ENCODE measurements at places on chromosomes 6 and 20.

DNA sequence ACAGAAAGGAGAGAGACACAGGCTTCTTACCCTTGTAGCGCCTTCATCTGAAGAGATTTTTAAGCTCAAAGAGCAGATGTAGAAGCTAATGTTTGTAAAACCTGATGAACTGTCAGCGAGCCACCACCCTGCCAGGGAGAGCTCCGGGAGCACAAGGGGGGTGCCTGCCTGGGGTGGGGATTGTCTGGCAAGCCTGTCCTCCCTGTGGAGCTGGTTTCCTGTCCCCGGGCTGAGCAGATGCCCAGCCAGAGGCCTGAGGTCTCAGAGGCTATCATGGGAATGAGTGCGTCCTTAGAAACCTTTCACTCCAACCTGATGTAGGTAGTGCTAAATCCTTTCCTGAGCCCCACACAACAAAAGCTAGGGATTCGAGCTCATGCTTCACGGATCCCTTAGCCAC is 41.9 kb upstream of the NR2E1 start:
- DNase-seq = no peak

GRCh38 chr20:19045371-19045770 is 167.1 kb upstream of the SLC24A3 start:
- no peak for DNase-seq

GRCh38 chr6:56514395-56514794 is 128.3 kb downstream of the DST start:
- DNase-seq = no peak

- DNase-seq = no peak
Measured at GRCh38 chr6:165568326-165568725, 94.7 kb downstream of the PDE10A start.

- DNase-seq = no peak
Measured at GRCh38 chr6:24072038-24072746, 53.8 kb upstream of the NRSN1 start.

- DNase-seq = no peak
Measured at GRCh38 chr6:143356101-143356880, 94.2 kb downstream of the ADAT2 start.

DNA sequence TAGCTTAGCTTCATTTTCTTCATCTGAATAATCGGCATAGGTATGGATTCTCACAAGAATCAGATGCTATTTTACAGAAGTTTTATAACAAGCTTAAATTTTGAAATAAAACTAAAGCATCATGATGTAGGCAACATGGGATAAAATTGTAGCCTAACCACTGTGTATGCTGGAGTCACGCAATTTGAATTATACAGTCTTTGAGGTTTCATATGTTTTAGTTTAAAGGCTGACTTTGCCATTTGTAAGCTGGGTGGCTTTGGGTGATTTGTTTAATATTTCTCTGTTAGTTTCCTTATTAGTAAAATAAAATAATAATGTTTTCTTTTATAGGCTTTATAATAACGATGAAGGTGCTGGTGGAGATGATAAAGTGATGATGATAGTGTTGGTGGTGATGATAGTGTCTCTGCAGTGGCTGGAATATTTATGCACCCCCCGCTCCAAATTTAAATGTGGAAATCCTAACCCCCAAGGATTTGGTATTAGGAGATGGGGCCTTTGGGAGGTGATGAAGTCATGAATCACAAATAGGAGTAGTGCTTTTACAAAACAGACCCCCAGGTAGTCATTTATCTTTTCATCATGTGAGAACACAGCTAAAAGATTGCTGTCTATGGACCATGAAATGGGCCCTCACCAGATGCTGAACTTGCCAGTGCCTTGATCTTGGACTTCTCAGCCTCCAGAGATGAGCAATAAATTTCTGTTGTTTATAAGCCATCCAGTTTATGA is 42.0 kb downstream of the DOK5 start:
- no peak for DNase-seq

GRCh38 chr6:154218301-154218700 is 138.3 kb downstream of the IPCEF1 start:
- DNase-seq = no peak

GRCh38 chr6:7106215-7106751 is 1.5 kb upstream of the RREB1 start:
- no peak for DNase-seq

- no peak for DNase-seq
Measured at GRCh38 chr20:58630063-58630462, 21.0 kb upstream of the STX16 start.

DNA sequence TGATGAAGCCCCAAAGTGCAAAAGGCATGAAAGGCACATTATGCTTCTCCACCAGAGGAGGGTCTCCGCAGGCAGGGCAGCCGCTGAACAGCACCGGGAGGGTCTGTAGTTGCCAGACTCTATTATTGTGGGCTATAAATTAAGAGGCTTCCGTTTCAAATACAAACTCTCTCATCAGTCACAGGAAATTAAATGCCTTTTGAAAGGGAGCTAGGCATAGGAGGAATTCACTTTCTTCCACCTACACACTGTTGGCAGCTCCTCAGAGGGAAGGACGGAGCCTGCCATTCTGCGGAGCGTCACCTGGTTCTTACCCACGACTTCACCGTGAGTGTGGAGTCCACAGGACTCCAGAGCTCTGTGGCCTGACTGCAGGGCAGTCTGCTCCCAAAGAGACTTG is 140.8 kb upstream of the AGPAT4 start:
- no peak for DNase-seq
